ENCODE measurements at places on chromosomes 3 and 15.

GRCh38 chr15:48358229-48359152 lies 27.3 kb downstream of the DUT start:
- no peak for DNase-seq

DNA sequence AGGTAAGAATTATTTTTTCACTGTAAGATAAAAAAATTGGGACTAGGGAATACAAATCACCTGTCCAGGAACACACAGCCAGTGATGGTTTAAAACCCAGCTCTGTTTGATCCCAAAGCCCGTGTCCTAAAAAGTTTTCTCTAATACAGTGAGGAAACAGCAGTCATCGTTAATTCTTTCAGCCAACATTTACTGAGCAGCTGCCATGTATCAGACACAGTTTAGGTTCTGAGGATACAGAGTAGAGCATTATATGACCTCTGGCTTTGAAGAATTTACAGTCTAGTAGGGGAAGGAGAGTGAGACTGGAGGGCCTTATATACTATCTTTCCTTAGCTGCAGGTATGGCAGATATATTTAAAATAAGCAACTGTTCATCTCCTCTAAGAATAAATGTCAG lies 82.7 kb downstream of the KCNMB2 start:
- DNase-seq = no peak

DNA sequence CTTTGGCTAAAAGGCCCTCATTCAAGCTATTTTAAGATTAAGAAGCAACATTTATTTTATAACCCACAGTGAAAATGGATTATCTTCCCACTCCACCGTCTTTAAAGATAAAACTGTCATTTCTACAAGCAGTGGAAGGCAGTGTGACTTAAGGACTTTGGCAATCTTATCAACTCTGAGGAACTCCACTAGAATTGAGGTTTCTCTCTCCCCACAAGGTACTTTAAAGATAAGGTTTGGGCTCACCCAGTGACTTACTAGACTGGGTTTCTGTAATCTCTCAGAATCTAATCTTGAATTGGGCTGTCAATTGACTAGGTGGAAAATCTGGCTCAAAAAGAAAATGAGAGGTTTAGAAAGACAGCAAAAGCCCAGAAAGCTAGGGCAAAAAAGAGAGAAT lies 21.7 kb downstream of the ZNF385D start:
- DNase-seq = no peak

- no peak for DNase-seq
These were observed 84.8 kb downstream of the PPCDC start for GRCh38 chr15:75107908-75108838.

DNA sequence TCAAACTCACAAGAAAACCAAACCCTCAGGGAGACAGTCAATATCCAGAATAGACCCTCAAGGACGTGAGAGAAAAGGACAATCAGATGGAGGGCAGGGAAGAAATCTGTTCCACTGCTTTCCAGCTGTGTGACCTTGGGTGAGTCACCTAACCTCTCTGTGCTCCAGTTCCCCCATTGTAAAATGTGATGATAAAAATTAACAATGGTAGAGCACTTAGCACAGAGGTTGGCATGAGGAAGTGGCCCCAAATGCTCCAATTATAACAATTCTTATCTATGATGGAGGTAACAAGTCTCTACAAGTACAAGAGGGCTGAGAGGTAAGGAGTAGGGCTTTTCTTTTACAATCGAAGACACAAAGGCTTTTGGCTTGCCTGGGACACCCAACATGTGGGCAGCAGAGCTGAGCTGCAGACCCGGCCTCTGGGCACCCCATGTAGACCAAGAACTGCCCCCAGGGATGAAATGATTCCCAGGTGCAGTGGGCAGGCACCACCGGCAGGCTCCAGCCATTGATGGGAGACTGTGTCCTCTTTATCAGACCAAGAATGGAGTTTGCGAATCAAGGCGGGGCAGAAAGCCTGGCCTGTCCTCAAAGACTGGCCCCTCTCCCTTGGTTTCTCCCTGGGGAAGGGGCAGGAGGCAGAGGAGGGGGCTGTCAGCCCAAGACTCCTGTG lies 22.0 kb downstream of the WNT7A start:
- DNase-seq = no peak

- DNase-seq = no peak
These were observed 716 bp downstream of the CPEB1 start for GRCh38 chr15:82646250-82647044.

DNA sequence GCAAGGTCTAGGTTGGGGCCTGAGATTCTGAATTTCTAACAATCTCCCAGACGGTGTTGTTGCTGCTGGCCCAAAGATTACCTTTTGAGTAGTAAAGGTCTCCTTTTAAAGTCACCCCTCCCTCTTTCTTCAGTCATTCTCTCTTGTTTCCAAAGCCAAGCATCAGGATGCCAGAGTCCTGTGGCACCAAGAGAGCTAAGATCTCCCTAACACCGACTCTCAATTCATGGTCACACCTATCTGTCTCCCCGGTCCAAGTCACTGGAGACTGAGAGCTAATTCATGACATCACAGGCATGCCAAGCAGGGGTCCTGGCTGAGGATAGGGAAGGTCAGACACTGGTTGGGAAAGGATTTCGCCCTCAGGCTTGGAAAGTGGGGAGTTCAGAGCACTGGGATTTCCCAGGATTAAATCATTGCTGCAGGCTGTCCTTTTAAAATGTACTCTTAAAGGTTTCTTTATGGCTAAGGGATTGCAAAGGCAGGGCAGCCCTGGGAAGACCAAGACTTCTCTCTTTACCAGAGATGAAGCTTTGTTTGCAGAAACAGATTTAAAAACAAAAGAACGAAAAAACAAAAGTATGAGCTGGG lies 7.3 kb downstream of the SHOX2 start:
- DNase-seq = no peak

GRCh38 chr3:170651260-170651845 lies 65.5 kb upstream of the SLC7A14 start:
- no peak for DNase-seq

- no peak for DNase-seq
These were observed 1055.4 kb downstream of the AGBL1 start for GRCh38 chr15:87135109-87135508.

GRCh38 chr15:57335719-57336118 lies 40.6 kb upstream of the CGNL1 start:
- no peak for DNase-seq

DNA sequence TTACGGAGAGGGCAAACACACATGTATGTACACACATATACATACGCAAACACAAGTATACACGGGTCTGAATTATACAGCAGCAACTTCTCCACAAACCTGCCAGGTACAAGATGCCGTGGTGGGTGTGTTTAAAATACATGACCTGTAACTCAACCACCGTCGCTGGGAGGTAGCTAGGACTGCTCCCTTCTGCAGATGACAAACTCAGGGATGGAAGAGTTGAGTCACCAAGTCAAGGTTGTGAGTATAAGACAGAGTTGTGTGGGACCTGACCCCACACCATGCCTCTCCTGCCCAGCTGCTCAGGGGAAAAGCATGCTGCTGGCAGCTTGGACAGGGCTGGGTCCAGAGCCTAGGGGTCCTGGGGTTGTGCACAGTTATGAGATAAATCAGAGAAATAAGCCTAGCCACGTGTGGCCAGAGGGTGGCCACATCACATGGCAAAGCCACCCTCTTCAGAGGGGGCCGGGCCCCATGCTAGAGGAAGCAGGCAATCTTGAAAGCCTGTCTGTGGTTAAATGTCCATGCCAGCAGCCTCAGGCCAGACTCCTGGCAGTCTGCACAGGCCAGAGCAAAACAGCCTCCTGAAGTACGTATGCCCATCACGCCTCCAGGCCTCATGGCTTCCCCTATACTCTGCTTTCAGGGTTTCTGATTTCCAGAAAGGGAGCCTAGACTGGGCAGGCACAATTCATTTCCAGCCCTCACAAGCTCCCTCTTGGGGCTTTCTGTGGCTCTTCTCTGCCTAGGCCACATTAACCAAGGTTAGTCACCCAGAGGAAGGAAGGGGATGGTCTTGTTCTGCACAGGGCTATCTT lies 107.7 kb upstream of the RPL32 start:
- no peak for DNase-seq

DNA sequence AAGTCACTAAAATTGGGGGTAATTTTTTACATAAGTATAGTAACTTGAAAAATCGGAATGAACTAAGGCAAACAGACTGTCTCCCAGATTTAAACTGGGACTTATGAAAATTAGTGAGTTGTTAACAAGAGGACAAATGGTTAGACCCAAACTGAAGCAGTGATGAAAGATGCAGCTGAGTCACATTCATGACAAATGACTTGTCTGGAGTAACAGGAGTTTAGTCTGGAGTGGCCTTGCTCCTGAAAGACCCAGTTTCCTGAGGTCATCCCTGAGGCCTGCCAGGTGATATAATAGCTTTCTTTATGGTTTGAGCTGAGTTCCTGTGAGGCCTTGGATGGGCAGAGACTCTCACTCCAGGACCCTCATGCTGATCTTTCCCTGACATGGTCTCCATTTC lies 9.6 kb upstream of the CTDSPL start:
- DNase-seq = no peak

- DNase-seq = no peak
These were observed 251.6 kb downstream of the RPLP1 start for GRCh38 chr15:69704229-69704628.

- no peak for DNase-seq
These were observed 2.1 kb upstream of the PCCB start for GRCh38 chr3:136247855-136248590.

DNA sequence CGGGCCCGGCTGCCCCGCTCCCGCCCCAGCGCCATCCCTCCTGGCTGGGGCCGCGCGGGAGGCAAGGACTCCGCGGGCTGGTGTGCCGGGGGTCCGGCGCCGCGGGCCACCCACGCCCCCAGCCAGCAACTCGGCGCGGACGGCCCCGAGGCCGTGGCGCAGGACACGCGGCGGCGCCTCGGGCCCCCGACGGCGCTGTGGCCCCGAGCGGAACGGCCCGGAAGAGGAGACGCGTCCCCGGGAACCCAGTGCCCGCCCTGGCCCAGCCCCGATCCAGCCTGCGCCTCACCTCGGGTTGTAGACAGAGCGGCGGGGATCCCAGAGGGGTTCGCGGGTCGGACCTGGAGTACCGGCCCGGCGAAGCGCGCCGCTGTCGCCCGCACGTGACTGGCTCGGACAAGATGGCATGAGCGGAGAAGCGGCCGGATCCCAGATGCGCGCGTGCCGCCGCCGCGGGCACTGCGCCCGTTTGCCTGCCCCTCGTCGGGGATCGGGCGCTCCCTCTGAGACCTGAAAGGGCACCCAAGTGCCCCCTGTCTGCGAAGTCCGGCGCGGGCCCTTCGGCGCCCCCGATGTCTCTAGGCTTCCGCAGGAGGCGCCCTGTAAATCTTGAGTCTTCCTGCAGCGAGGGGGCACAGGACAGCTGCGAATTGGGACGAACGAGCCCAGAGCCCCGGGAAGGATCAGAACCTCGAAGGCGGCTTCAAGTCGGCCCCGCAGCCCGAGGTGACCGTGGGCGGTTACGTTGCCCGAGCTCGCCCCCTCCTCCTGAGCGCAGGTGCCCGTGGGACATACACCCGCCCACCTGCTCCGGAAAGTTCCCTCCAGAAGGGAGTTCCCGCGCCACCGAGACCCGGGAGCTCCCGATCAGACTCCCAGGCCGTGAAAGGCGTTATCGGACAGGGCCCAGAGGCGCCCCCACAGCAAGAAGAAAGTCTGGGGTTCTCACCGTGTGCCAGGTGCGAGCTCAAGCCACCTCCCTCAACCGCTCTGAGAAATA lies 598 bp upstream of the SFMBT1 start:
- DNase-seq = peak; percentile 32

DNA sequence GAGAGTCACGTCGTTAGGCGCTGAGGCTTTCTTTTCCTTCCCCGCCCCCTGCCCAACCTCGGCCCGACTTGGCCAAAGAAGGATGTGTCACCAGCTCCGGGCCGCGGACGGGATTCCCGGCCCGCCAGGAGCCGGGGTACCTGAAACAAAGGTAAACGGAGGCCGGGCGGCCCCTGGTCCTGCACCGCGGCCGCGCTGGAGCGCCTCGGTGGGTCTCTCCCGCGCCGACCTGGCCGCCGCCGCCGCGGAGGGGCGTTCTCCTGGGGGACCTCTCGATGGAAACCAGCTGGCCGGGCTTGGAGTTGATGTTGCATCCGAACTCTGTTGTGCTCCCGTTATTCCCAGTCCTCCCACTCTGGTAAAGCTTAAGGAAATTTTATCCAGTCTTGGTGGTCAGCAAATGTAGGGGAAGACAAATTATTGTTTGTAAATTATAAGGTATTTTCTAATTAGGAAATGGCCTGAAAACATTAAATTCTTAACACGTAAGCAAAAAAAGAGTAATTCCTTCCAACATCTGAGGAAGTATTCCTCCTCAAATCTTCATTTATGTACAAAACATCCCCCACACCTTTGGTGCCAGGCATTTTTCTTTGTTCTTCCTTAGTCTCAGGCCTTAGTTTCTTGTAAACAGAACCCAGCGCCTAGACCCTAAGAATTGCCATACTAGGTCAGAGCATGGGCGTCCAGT lies 888 bp downstream of the PPP2R3A start:
- DNase-seq = peak; percentile 36

GRCh38 chr3:46868287-46868686 lies 5.0 kb upstream of the MYL3 start:
- no peak for DNase-seq

GRCh38 chr15:65870889-65871533 lies 1.7 kb downstream of the RAB11A start:
- no peak for DNase-seq

DNA sequence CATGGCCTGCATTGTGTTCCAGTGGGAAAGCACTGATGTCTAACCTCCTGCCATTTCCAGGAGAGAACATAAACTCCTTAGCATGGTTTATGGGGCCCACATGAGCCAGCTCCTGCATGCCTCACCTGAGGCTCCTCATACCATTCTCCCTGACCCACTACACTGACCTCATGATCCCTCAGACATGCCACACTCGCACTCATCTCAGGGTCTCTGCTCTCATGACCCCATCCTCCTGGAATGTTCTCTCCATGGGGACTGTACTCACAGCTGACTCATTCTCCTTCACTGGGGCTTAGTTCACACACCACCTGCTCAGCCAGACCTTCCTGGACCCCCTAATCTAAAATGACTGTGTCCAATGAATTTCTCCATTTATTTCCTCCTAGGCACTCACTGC lies 4.0 kb upstream of the LMCD1 start:
- no peak for DNase-seq

DNA sequence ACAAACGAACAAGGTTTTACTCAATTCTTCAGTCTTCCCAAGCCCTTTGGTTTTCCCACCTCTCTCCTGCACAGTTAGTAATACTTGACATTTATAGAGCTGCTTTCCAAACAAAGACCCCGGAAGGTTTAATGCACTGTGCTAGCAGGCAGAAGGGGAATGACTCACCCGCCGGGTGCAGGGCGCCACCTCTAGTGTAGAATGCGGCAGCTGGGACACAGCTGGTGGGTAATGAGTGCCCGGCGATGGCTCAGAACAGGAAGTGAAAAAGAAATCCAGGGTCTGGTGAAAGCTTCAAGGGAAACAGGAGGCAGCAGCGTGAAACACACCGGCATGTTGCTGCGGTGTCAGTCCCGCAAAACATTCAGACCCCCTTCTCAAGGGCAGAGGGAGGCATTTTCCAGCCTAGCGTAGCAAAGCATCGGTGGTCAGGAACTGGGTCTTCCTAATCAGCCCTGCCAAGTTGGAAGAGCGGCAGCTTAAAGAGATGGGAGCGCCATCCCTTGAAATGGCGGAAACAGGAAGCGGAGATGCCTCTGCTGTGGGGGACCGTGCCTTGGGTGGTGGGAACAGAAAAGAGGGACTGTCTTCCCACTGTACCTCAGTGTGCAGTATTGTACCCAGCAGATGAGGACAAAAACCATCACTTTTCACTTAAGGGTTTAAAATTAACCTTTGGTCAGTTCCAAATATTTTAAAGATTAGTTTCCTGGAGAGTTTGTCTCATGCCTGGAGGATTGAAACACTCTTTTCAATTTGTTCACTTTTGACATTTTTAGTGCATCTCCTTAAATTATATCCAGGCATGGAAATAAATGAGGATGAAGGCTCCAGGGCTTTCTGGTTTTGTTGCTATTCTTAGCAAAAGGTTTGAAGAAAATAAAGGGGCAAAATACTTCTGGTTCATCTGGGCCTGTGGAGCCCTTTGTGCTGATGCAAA lies 160.7 kb upstream of the MCTP2 start:
- DNase-seq = peak; percentile 14
